ENCODE measurements at places on chromosomes 1 and 21.

DNA sequence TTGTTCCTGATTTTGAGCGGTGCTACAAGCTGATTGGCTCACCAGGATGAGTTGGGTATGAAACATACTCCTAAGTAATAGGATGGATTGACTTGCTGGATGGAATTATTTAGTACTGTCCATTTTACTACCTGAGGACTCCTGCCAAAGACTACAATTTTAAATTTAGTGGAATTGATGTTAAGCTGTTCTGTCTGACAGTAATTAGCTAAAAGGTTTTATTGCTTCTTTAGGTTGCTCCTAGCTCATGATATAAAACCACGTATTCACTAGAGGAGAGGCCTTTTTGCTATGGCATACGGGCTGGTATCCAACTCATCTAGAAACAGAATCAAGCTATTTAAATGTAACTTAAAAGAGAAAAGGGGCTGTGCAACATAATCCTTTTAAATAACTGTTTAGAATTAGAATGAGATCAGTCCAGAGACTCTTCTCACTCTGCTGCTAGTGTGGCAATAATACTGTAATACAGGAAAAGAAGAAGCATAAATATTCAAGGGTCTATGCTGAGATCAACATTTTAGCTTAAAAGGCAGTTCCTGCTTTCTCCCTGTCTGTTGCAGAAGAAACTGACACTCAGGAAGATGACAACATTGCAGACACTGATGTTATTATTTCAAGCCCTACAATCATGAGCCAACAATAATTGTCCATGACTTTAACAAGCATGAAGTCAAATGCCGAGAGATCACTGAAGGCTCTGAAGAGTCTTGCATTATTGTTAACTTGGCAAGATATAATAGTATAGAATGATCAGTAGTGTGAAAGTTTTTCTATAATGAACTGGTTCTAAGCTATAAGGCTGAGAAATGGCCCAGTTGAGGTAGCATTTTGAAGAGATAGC lies 258.7 kb upstream of the ADGRL4 start:
- DNase-seq, result no peak

GRCh38 chr1:55259911-55260609 lies 44.9 kb upstream of the USP24 start:
- no peak for DNase-seq

DNA sequence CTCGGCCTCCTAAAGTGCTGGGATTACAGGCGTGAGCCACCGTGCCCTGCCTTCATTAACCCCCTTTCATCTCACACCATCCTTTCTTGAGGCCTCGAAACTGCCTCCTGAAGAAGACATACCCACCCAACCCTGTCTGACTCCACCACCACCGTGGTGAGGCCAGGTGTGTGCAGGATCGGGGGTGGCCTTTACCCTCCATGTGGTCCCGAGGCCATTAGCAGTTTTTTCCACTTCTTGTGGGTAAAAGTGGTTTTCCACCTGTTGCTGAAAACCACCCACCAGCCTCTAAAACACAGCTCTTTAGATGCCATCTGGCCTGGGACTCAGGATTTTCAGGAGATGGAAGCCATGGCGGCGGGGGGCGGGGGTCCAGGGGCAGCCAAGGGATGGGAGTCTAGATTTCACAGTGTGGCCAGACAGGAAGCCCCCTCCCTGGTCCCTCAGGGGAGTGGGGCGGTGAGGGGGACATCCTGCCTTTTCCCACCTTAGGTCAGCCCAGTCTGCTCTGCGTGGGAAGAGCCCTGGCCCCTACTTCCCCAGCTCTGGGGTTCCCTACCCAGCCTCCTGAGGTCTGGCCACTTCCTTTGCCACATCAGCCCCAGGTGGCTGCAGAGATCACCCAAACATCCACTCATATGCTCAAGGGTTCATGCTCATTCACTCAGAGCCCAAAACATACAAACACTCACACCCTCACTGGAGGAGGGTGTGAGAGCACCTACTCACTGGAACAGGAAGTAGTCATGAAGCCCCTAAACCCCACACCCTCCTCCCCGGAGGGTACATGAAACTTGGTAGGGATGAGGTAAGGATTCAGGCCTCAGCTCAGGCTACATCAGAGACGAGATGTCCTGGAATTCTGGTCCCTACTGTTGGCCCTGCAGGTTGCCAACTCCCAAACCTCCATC lies 2.3 kb downstream of the FGR start:
- no peak for DNase-seq

DNA sequence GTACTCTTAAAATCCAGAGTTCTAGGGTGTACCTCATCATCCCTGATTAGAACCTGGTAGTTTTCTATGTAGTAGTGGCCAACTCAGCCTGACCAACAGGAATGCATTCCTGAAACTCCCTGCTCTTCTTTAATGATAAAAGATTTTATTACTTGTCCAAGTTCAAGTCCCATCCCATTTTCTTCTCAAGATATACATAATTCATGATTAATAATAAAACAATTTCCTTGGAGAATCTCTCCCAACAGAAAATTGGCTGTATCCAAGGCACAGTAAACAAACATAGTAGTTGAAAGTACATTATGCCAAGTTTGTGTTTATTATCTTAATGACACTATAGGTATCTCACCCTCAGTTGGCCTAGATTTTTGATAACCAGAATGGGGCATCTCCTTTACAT lies 714.1 kb upstream of the ADAMTS5 start:
- DNase-seq, result no peak

GRCh38 chr1:160117709-160118183 lies 2.2 kb downstream of the ATP1A2 start:
- no peak for DNase-seq

DNA sequence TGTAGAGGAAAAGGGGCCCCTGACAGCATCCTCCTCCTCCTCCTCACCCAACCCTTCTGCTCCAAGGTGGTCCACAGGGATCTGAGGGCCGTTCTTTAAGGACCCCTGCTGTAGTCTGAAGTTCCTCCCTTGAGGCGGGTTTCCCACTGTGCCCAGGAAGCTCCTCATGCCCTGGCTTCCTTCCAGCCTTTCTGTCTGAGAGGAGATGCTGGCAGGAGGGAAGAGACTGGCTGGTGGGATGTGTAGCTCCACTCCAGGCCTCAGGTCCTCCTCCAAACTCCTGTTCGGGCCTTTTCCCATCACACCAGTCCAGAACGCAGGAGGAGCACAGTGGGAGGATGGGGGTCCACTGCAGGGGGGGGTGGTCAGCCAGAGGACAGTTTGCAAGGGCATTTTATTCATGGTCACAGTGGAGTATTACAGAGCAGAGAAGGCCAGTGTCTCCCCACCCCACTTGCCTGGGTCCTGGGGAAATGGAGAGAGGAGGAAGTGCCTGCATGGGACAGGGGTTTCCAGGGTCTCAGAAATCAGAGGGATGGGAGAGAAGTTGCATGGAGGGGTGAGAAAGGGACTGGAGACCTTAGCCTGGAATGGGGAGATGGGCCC lies 7.8 kb downstream of the ETV3L start:
- no peak for DNase-seq

GRCh38 chr1:189644970-189645369 lies 832.7 kb downstream of the BRINP3 start:
- DNase-seq, result no peak
